ENCODE measurements at places on chromosomes 3 and 15.

GRCh38 chr3:131561511-131561910, 58.7 kb upstream of the MRPL3 start:
- no peak for DNase-seq

GRCh38 chr3:9508781-9509180, 44.8 kb downstream of the LHFPL4 start:
- DNase-seq, result no peak

- no peak for DNase-seq
Measured at GRCh38 chr3:17035966-17036365, 151.2 kb downstream of the PLCL2 start.

DNA sequence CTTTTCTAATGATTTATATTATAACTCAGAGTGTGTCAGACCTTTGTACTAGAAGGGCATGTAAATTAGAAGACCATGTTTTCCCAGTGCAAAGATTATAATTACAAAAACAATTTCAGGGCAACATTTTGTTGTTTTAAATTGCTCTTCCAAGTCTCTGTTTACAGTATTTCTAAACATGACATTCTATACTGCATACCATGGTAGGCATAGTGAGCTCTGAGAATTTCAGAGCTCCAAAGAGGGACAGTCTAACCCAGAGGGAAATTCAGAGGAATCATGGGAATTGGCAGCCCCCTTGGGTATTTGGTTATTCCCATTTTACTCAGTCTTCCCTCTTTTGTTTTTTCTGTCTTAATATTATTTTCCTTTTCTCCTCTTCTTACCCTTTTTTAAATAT, 361.5 kb upstream of the SEMA6D start:
- DNase-seq, result no peak

- no peak for DNase-seq
Measured at GRCh38 chr3:172179680-172180399, 140.5 kb downstream of the FNDC3B start.

GRCh38 chr3:186613637-186614265, 891 bp downstream of the AHSG start:
- no peak for DNase-seq

- DNase-seq, result no peak
Measured at GRCh38 chr3:144415492-144415891, 443.9 kb downstream of the DIPK2A start.

DNA sequence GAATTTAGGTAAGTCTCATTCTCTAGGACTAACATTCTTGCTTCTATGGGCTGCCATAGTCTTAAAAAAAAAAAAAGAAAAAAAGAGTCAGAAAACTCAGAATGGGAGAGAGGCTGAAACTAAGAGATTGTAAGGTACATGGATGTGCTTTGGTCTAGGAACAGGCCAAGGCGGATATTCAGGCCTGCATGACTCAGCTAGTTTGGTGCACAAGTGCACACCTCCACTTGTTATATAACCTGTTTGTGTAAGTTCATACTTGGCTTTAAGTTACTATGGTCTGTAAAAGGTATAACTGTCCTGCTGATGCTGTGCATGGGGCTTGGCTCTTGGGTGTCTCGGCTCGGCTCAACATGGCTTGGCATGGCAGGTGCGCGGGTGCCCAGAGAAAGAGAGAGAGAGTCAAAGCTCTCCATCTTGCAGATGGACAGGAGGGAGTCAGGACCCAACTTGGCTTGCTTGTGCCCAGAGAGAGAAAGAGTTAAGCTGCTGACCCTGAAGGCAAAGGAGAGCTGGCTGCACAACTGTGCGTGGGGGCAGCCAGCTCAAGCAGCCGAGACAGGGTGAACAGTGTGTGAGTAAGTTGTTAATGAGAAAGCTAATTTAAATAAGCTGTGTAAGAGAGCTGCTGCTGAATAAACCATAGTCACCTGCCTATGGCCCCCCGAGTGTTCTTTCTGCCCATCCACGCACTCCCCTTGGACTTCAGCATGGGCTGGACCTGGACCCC, 31.4 kb upstream of the CHRNB4 start:
- DNase-seq, result no peak

GRCh38 chr3:43389388-43390254, 103.3 kb downstream of the SNRK start:
- peak; percentile 58 for DNase-seq

DNA sequence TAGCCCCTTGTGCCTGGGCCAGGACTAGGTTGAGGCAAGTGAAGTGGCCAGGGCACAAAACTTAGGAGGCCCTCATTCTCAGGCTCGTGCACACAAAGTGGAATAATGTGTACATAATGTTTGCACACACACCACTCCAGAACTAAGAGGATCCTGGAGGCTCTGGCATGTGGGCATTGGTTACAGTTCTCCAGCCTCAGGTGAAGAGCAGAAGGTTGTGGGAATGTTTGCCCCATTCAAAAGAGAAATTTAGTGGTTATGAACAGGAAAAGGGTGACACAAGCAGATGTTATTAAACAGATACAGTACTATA, 31.3 kb downstream of the ASB7 start:
- no peak for DNase-seq

DNA sequence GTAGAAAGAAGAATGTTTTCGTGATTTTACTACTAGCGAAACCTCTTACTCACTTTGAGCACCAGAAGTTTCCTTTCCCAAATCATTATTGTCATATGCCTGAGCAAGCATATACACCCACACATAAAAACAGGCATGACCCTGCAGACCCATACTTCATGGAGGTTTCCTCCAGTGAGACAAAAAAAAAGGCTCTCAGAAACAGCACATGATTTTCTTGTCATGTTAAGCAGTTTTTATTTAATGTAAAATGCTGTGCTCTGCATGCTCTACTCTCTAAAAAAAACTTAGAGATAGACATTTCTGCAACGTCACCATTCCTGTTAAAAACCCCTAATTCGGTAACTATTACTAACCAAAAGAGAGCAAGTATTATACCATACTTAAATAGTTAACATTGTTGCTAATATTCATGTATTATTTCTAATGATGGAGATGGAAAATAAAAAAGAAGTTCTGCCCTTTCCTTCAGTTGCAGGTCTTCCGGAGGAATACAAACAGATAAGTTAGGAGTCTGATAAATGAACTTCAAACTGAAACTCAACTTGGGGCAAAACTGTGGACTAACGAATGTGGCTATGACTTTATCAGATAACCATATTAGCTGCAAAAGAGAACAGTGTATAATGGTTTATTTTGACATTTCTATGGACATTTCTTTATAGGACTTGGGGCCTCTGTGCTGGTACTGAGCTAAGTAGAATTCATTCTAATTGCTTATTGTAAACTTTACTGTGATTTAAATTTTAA, 15.9 kb downstream of the CD200R1 start:
- no peak for DNase-seq

GRCh38 chr3:50423543-50423942, 64.2 kb upstream of the TMEM115 start:
- DNase-seq, result no peak

- no peak for DNase-seq
Measured at GRCh38 chr15:77020348-77021087, 25.6 kb downstream of the PSTPIP1 start.

DNA sequence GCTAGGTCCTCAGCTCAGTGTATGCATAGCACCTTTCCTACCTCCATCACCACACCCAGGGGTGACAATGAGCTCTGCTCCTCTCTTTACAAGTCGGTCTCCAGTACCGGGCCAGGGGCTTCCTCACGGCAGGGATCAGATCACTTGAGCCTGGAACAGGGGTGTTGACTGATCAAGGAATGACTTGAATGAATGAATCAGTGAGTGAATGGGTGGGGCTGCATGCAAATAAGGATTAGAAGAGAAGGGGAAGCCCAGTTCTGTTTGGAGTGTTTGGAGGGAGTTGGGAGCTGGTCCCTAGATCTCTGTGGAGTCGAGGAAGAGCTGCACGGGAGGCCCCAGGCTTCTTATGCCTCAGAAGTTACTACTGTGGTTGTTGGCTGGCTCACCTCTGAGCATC, 87.0 kb downstream of the TMEM266 start:
- DNase-seq, result no peak

DNA sequence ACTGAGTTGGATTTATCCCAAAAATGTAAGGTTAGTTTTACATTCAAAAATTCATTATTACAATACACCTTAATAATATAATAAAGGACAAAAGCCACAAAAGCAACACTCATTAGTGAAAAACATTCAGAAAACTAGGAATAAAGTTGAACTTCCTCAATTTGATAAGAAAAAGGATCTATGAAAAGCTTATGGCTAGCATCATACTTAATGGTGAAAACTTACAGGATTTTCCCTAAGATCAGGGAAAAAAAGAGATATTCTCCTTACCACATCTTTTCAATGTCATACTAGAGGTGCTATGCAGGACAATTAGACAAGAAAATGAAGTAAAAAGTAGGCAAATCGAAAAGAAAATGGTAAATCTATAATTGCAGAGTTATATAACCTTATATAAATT, 279.9 kb downstream of the CGGBP1 start:
- DNase-seq, result no peak

GRCh38 chr15:78991476-78991875, 46.6 kb upstream of the CTSH start:
- DNase-seq, result no peak

DNA sequence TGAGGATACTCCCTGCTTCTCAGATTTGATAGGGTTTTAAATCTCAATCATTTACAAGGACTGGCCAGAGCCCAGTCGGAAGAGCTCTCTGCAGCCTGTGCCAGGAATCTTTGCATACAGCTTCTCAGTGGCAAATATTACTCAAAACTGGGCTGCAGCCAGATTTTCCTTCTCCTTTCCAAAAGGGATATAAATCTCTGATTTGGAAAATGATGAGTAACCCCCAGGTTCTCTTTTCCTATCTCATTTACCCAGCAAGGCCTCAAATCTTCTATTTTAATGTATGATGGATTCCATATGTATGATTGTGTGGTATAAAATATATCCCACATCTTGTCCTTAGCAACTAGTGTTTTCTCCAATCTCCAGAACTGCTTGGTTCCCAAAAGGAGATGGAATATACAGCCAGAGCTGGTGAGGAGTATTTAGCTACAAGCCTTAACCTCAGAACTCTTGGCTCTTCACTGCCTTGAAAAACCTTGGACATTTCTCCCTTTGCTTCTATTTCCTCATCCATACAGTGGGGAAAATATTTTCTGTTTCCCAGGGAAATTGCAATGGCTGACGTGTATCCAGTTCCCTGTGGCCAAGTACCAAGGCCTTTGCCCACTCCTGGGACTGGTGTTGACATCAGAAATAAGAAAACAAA, 114.4 kb downstream of the ATG7 start:
- DNase-seq, result no peak

- no peak for DNase-seq
Measured at GRCh38 chr15:73015493-73015892, 36.8 kb upstream of the NEO1 start.

DNA sequence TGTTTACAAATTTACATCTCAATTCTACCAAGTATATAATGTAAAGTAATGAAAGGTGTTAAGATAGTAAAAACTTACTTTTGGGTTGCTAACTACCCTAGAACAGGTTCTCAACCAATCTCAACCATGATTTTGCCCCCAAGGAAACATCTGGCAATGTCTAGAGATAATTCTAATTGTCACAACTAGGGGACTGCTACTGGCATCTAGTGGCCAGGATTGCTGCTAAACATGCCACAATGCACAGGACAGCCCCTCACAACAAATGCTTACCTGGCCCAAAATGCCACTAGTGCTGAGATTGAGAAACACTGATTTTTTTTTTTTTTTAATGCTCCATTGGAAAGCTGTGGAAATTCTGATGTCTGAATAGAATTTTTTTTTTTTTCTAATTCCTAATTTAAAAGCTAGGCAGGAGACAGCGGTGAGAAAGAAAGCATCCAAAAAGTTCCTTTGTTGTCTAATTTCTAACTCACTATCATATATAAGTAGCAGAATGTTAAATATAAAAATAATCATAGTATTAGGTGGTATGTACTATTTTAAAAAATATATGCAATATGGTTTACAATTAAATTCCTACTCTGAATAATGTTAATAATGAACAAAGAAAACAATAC, 81.5 kb downstream of the TJP1 start:
- no peak for DNase-seq

DNA sequence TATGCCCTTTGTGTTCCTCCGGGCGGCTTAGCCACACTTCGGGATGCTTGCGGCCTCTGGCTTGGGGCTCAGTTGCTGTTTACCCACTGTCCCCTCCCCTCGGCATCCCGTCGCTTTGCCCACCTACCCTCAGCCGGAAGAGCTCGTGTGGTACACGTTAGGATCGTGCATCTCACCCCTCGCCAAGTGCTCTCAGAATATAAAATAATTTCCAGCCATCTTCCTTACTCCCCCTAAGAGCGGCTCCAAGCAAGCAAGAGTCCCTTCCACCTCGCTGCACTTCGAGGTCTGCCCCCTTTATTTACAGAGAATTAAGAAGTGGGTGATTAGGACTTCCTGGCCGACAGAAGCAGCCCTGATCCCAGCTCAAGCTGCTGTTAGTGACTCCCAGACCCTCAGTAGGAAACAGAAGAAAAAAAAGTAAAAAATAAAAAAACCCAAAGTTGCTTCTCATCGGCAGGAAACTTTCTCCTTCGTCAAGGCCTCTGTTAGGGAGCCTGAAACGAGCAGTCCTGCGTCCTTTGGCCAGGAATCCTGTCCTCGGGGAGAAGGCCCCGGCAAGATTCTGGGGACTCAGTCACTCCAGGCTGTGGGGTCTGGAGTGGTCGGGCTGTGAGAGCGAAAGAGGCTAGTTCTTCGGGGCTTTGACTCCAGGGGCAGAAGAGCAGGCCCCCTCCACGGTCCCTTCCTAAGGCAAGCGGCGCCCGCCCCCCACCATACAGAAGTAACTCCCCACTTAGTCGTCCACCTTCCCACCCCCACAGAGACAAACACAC, 3.0 kb downstream of the MEIS2 start:
- DNase-seq, result no peak

GRCh38 chr3:5429517-5429890, 242.0 kb downstream of the EDEM1 start:
- DNase-seq, result no peak

DNA sequence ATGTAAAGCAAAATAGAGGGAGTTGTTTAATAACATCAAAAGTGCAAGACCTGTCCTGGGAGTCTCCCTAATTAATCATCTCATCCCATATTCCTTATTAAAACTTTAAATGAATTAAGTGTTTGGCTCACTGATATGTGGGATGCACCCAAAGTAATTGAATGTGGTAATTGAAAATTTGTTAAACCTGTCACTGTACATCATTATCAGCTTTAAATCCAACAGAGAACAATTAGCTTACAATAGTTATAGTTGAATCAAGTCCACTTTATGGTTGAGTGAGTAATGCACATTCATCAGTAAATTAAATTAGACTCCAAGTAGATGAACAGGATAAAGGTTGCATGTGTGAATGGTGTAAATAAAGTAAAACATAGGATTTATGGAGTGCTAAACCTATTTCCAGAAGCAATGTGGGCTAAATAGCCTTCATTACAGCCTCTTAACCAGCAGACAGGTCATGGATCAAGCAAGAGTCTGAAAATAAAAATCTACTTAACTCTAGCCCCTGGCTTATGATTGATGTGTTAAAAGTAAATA, 608.2 kb upstream of the CCDC54 start:
- DNase-seq, result no peak
